Neural cell (in vitro differentiated cells): ENCODE measurements at places on chromosomes 5 and 9. TPM values are rescaled to one million over a fixed set of nuclear protein-coding genes. Genes with fewer than 3 reads are reported as not detected.

Gene EGFL7
- polyA plus RNA-seq, result 8.2 and 12.5 TPM in 2 replicates

Gene LCN1
- not detected in 2 replicates for polyA plus RNA-seq

Gene PHPT1
- 279 and 293 TPM in 2 replicates for polyA plus RNA-seq

Gene NR6A1
- 2.6 and 4.3 TPM in 2 replicates for polyA plus RNA-seq

Gene WDR38
- polyA plus RNA-seq, result not detected in 2 replicates

Gene HOMER1
- 28.1 and 30.6 TPM in 2 replicates for polyA plus RNA-seq
